Kasumi-1 (cell line): ENCODE measurements at places on chromosomes 6 and 20.

DNA sequence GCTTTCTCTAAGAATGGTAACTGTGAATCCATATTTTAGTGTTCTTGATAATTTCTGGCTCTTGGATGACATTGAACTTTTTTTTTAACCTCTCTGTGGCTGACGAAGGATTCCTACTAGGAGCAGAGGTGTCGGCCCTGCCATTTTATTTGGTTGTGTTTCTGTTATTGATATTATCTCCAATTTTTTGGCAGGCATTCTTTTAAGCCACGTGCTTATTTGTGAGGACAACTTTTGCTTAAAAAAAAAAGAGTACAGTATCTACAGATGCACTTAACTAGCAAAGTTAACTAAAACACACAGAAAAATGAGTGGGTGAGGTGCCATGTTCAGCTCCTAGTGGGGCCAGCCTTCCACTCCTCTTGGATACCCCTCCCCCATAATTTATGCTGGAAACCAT lies 1.1 kb downstream of the FANCE start:
- no peak for DNase-seq

- no peak for DNase-seq
Observed at GRCh38 chr6:65790666-65791065, 83.6 kb upstream of the EYS start.

DNA sequence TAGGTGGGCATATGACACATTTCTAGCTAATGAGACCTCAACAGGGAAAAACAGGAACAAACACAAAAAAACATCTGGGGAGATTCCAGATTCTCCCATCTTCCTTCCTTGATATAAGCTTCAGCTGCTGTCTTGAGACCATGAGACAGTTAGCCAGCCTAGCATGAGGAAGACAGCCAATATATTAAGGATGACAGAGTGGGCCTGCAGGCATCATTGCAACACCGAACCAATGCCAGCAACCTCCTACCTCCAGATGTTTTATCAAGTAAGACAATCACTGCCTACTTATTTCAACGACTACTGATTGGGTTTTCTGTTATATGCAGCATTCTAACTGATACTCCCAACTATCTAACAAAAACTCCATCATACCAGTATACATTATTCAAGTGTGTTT lies 119.0 kb downstream of the ISM1 start:
- no peak for DNase-seq

GRCh38 chr6:150844371-150844770 lies 21.1 kb upstream of the MTHFD1L start:
- DNase-seq, result no peak

GRCh38 chr20:38243709-38244020 lies 16.9 kb downstream of the KIAA1755 start:
- DNase-seq, result no peak

GRCh38 chr20:15911581-15911980 lies 661.7 kb downstream of the KIF16B start:
- DNase-seq, result no peak

GRCh38 chr6:166584155-166584554 lies 2.3 kb downstream of the RAMACL start:
- DNase-seq, result peak; percentile 10

GRCh38 chr20:44264287-44264686 lies 17.2 kb downstream of the GDAP1L1 start:
- peak; percentile 5 for DNase-seq

GRCh38 chr6:148570456-148570855 lies 176.4 kb upstream of the UST start:
- DNase-seq, result no peak

GRCh38 chr6:31114541-31114878 lies at the start of gene PSORS1C1:
TSS of gene PSORS1C1 (plus strand) at chr6:31114800. CDS start at chr6:31129633, 14,833 bp downstream.
- DNase-seq, result no peak

DNA sequence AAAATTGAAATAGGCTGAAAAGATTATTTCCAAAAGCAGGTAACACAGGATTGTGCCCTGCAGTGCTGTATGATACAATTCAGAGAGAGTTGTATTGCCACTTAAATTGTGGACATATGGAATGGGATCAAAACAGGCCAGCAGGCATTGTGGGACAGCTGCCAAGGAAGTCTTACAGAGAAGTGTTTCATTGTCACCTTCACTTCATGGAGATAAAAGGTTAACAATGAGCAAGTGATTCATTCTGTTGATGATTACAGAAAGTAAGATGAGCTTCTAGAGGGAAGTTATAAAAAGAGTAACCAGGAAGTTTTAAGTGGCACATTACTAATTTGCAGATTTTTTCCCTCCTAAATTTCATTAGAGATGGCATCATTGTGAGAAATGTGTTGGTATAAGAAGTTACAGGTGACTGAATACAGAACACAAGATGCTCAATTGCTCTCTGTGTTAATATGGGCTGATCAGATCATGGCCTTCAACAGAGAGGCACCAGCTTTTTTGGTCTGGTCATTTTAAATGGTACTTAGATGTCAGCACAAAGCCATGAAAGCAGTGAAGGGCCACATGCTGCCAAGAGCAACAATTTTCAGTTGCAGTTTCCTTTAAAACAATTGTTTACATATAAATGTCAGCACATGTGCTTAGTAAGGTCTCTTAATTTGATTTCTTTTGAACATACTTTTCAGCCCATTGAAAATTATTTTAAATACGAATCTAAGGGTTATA lies 402.5 kb upstream of the FKBP1C start:
- DNase-seq, result no peak

DNA sequence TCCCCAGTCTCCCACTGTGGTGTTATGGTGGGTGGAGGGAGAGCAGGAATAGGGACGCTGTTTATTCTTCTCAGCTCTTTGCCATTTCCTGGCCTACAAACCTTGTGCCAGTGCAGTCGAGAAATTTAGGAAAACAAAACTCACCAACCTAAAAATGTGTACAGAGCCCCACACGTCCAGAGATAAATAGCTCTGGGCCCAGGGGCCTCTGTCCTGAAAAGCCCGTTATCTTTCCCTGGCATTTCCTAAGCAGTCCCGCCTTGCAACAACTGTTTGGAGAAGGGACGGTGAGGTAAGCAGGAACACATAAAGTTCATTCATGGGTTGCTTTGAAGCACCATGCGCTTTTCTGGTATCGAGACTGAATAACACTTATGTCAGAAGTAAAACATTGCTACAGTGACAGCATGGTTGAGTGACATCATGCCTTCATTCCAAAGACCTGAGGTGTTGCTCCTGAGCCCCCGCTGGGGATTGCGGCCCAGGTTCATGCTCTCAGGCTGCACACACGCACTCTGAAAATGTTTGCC lies 80.1 kb upstream of the NXT1 start:
- DNase-seq, result no peak

DNA sequence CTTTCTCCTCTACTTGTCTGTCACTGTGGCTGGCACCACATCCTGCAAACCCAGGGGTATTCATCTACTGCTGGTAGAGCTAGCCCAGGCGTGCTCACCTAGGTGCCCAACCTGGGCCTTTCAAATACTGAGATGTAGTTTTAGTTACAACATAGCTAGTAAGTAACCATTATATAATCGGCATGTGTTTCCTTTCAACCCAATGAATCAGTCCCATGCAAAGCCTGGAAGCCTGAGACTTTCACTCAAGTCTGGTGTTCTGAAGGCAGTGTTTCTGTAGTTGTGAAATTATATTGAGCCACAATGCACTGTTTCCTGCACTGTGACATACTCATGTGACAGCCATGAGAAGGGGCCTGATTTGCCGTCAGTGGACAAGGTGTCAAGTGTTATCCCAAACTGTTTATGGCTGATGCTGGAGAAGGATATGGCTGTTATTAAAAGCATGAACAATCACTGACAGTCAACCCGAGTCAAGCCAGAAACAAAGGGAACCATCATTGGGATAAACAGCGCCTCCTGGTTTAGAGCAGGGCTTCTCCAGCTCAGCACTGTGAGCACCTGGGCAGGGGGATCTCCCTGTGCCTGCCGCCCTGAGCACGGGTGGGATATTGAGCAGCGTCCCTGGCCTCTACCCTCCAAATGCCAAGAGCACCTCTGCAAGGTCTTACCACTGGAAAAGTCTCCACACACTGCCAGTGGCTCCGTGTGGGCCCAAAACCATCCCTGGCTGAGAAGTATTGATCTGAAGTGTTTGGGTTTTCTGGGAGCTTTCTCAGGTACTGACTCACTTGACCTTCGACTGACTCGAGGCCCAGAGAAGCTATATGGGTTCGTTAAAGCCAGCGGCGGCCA lies 1.6 kb downstream of the PSMA7 start:
- DNase-seq, result peak; percentile 34

DNA sequence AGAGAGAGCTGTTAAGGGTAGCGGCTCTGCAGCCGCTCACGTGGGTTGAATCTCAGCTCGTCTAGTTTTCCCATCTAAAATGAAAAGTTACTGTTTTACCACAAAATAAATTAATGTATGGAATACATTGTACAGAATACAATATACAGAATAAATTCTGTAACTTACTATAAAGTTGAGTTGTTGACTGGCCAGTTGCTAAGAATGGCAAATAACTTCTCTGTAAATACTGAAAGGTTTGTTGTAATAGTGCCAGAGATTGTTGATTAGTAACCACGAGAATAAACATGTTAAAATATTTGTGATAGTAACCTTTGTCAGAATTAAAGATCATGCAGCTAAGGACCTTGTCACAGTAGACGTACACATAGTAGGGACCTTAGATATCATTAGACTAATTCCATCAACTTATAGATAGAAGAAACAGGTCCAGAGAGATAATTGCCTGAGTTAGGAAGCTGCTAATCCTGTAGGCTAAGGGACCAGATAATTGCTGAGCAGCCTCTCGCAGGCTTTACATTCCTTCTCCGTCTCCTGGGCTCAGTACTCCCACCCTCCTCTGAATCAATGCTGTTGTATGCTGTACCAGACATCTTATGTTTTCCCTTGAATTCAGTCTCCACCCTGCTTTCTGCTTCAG lies 544 bp upstream of the NRM start:
- no peak for DNase-seq

- no peak for DNase-seq
Observed at GRCh38 chr20:6069669-6070068, 15.8 kb upstream of the LRRN4 start.

DNA sequence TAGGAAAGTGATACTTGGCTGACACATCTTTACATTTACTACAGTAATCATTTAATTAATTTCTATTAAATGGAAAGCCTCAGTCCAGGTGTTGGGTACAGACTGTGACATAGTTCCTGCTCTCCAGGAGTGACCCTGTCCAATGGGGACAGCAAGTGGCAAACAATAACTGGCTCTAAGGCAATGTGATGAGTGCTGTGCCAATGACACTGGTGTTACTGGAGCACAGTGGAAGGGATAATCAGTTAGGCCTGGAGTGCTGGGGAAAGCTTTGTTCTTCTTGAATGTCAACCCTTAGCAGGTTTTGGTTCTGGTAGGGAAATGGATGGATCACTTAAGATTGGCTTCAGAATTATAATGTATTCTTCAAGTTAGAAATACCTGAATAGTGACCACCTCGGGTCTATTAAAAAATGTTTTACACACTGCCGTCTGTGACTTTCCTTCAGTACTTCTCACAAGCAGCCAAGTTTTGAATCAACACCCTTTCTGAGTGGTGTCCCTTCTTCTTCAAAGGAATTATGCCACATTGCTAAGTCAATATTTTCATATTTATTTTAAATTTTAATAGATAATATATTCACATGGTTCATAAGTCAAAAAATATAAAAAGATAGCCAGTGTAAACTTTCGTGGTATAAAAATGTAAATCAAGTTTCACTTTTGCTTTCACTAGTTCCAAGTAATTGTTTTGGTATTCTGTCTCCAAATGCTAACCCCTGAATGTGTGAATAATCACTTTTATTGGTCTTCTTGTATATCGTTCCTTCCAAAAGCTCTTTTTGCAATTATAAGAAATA lies 9.6 kb downstream of the CMTR1 start:
- DNase-seq, result no peak

- no peak for DNase-seq
Observed at GRCh38 chr6:47057830-47058540, 15.9 kb upstream of the ADGRF1 start.

DNA sequence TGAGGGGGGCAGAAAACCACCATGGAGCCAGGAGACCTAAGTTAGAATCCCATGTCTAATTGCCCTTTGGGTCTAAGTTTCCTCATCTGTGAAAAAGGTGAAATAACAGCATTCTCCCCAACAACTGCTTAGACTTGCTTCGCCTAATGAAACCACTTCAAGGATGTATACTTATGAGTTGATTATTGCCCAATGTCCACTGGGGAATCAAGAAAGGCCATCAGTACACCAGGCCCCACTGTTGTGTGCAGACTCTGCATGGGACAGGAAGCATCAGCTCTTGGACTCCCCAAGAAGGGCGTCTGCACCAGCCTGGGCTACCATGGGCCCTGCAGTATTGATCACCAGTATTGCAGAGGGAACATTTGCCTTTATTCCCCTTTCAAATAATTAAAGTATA lies 189.6 kb downstream of the MAFB start:
- no peak for DNase-seq

- DNase-seq, result no peak
Observed at GRCh38 chr20:62429455-62430310, 2.3 kb upstream of the RBBP8NL start.

GRCh38 chr6:152309648-152310047 lies 327.5 kb downstream of the SYNE1 start:
- no peak for DNase-seq

- DNase-seq, result peak; percentile 74
Observed at GRCh38 chr20:39264506-39265172, 302.5 kb downstream of the DHX35 start.

DNA sequence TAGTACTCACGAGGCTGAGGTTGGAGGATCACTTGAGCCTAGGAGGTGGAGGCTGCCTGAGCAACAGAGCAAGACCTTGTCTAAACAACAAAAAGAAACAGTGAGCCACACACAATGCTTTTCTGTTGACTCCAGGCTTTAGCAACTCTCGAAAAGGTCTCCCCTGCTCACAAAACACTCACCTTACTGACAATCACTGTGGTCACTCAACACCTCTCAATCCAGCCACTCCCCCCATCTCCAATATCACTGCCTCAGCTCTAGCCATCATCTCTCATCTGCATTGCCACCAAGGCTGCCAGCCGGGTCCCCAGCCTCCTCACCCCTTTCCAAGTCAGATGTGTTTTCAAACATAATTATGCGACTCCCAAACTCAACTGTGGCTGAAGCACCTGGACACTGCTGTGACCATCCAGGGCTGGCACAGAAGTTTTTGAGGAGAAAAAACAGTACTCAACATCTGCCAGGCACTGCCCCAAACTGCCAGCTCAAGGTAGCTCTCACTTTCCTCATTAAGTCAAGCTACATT lies 218.0 kb upstream of the ARID1B start:
- DNase-seq, result no peak

GRCh38 chr6:40268614-40269013 lies 318.6 kb downstream of the LRFN2 start:
- no peak for DNase-seq
